ENCODE measurements at places on chromosomes 6 and 20.

DNA sequence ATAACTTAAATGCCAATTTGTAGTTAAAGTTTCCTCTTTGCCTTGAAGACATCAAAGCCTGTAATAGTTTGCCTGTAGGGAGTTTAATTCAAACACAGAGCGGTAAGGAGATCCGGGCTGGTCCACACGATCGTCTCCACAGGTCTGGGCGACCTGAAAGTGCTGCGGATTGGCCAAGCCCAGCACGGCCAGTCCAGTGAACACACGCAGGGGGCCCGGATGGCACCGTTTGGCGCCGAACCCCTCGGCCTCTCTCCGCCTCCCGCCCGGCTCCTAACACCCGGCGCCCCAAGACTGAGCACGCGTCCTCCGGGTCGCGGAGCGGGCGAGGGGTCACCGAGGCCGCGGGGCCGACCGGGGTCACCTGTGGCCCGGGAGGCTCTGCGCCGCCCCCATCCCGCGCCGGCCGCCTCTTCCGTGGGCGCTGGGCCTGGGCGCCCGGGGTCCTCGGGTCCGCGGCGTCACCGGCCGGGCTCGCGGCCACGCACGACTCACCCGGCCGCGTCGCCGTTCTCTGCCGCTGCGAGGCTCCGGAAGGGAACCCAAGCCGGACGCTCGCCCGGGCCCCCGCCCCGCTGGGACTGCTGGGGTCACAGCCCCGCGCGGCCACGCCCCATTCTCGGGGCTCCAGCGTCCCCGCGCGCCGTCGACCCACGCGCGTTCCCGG, 481 bp downstream of the SERPINB6 start:
- peak; percentile 95 for DNase-seq

DNA sequence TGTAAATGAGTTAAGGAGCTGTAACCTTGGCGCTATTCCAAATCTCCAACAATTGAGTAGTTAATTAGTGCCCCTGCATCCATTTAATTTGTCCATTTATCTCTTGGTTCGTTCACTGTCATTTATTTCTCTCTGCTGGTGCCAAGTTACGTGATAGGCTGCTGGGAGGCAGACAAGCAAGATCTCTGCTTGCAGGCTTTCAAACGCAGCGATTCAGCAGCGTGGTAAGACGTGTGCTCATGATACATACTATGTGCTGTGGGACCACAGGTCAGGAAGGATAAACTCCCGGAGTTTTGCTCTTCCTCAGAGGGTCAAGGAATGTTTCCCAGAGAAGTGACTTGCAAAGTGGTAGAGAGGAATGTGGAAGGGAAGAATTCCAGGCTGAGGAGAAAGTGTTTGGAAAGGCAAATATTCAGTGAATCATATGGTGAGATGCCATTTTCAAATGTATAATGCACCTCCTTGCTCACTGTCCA, 46.4 kb downstream of the UTRN start:
- no peak for DNase-seq

DNA sequence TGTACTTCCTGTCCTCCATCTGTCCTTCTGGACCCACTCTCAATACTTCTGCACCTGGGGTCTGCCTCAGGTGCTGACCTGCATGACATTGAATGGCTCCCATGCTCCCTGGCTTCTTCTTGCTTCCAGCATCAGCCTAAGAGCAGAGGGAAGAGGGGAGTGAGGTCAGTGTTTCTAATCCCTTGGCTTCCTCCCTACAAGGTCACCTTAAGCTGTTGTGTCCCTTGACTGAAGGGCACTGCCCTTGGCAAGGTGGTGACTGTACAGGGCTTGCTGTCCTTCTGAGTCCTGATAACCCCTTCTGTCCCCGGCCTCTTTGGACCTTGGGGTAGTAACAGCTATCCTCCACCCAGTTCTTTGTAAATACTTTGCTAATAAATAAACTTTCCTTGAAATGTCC, 9.6 kb downstream of the HLA-DMB start:
- DNase-seq: no peak

DNA sequence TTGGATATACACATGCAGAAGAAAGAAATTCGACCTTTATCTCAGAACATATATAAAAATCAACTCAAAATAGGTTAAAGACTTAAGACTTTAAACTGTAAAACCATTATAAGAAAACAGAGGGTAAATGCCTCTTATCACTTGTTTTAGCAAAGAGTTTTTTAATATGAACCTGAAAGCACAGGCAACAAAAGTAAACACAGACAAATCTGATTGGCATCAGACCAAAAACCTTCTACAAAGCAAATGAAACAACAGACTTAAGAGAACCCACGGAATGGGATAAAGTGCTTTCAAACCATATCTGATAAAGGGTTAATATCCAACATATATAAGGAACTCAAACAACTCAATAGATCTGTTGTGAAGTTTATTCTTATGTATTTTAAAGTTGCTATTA, 309.9 kb upstream of the OPRM1 start:
- DNase-seq: no peak

DNA sequence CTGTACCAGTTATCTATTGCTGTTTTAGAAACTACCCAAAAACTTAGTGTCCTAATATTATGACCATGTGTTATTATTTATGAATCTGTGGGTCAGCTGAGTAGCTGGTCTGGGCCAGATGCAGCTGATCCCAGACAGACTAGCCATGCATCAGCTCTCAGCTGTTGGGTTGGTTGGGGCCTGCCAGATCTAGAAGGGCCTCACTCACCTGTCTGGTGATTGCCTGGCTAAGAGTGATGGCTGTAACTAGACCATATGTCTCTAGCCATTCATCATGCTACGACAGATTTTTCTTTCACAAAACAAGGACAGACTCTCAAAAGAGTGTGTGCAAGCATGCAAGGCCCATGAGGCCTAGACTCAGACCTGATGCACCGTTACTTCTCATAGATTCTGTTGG, 403.2 kb downstream of the SAMD5 start:
- DNase-seq: no peak

GRCh38 chr6:52641388-52641787, 29.5 kb upstream of the TMEM14A start:
- DNase-seq: no peak

DNA sequence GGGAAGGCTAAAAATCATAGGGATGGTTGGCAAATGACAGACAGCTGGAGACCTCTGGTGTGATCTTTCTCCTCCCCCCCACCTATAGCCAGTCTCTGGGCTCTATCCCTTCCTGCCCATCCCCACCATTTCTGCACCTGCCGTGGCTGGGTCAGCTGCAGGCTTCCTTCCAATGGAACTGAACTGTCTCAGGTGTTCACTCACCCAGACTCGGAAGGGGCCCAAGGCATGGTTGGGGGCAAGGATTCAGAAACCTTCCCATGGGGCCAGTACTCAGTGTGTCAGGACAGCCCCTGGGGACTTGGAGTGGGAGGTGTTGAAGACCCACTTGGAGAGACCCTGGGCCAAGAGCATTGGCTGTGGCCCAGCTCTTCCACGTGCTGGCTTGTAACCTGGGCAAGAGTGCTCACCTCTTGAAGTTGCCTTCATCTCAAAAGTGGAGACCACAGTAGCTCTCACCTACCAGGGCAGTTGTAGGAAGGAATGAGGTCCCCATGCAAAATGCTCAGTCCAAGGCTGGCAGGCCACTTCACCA, 1.7 kb upstream of the PHACTR3 start:
- peak; percentile 20 for DNase-seq

DNA sequence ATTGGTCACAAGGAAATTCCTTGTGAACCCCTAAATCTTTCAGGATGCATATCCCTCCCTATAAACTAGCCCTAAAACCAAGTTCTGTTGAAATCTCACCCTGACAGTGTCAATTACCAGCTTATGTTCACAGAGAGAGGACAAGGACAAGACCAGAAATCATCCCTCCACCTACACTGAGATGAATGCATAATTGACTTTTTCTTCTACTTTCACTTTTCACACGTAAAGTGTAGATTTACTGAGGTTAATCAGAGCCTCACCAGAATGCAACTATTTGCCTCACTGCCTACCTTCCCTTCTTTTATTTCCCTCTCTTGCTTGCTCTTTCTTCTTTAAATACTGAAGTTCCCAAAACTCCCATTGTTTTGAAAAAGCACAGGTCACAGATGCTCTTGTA, 15.3 kb upstream of the NKAIN2 start:
- no peak for DNase-seq

GRCh38 chr6:19812512-19813119, 24.6 kb upstream of the ID4 start:
- no peak for DNase-seq

DNA sequence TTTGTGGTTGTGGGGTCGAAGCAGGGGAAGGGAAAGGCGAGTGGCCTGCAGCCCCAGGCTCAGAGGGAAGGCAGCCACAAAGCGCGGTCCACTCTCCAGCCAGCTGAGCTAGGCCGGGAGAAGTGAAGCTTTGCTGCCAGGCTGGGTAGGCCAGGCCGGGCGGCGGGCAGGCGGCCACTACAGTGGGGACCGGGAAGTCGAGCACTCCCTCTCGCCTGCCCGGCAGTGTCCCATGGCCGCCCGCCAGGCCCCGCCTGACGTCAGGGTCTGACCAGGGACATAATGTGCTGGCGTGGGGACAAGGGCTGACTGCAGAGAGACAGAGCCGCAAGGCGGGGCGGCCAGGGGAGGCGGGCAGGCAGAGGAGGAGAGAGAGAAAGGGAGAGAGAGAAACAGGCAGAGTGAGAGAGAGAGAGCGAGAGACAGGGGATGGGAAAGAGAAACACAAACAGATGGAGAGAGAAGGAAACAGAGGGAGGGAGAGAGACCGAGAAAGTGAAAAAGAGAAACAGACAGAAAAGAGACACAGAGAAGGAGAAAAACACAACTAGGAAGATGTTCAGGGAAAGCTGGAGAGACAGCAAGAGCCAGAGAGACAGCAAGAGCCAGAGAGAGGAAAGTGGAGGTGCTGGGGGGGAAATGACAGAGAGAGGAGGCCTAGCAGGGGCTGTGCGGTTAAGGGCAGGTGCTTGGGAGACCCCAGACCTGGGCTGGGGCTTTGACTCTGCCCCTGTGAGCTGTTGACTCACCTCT, 94.5 kb upstream of the PTPN1 start:
- DNase-seq: peak; percentile 100

GRCh38 chr6:88865275-88865674, 98.1 kb downstream of the RNGTT start:
- DNase-seq: no peak

DNA sequence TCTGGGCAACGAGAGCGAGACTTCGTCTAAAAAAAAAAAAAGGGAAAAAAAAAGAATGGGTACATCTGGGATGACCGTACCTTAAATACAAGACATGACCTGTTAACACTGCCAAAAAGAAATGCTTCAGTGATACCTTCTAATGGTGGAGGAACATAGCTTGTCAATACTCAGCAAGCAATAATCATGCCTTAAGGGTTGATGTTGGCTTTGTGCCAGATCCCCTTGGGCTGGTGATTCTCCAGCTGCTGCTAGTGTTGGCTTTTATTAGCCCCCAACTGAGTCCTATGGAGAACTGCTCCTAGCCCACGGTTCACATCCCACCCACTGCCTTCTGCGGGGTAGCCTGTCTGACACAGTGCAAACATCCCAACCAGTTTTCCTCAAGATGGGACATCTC, 134.9 kb downstream of the PLCB1 start:
- no peak for DNase-seq

GRCh38 chr20:49851231-49851705, 38.6 kb downstream of the SLC9A8 start:
- DNase-seq: no peak

DNA sequence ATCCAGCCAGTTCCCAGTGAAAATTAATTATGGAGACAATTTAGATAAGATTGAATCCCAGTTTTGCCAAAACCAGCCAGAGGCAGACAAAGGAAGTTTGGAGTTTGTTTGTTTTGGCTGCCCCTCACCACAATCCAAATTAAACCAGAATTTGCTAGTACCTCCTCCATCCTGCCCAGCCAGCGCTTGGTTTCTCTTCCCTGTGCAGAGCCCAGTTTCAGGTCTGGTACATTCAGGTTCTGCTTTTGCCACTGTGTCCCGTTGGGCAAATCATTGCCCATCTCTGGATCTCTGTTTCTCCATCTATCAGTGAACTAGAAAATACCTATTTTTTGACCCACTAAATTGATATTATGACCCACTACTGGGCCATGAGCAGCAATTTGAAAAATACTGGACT, 26.4 kb downstream of the FOXP4 start:
- no peak for DNase-seq

DNA sequence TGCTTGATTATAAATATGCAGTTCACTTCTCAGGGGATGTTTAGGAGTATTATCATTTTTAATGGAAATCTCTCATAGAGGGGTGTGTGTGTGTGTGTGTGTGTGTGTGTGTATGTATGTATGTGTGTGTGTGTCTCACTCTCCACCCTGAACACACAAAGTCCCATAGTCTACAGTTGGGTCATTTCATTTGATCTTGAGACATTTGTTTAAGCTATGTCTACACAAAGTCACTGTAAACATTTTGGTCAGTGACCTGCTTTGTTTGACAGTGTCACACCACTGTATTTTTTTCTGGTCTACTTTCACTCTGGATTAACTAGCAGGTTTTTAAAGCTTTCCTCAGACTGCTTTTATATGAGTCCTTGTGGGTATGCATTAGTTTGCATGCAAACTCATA, 215.2 kb downstream of the GRIK2 start:
- DNase-seq: no peak

DNA sequence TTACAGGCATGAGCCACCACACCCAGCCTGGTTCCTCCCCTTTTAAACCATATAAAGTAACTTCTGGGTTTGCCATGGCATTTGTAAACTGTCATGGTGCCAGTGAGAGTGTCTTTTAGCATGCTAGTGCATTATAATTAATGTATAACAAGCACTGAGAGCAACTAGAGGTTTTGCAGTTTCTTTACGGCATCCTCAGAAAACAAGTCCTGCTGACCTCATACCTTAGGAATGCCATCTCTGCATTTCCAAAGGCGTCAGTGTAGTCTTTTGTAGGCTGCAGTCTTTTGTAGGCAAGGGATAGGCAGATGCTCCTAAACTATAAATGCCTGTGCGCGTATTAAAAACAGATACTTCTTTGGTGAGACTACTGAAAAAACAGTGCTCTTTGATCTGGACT, 75.0 kb upstream of the EZR start:
- no peak for DNase-seq

GRCh38 chr6:53066077-53066417, 843 bp downstream of the FBXO9 start:
- DNase-seq: peak; percentile 88

- DNase-seq: no peak
Observed at GRCh38 chr6:1781152-1781816, 171.6 kb downstream of the FOXC1 start.

DNA sequence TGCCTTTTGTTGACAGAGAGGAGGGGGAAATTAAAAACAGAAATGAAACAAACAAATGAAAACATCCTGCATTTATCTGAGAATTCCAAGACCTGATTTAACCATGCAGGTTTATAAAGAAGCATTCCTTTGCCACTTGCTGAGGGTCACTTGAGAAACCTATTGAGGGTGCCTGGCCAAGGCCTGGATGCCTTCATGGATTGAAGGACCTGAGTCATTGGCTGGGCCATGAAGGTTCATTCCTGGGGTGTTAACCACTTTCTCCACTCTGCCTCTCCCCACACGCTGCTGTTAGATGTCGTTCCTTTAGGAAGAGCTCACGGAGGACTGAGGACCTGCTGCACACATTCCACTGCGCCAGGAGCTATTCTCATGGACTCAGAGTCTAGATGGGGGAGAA, 49.7 kb downstream of the DAAM2 start:
- DNase-seq: no peak
